NCI-H1092 (cell line): ENCODE measurements at places on chromosomes 5 and 9.

DNA sequence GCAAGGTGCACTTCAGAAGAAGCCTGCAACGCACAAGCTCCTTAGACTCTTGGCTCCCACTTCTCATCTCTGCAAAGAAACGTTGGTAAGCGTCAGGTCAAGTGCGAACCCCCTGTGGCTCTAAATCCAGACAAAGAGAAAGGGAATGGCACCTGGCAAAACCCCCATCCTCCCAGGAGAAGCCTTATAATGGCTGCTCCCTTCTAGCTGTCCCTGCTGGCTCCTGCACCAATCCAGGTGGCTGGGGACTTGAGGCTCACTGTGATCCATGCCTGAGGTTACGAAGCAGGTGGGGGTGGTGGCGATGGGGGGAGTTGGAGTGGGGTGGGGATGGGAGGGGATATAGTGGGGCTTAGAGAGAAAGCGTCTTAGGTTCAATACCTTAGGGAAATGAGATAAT is 272.8 kb downstream of the DENND1A start:
- no peak for DNase-seq

DNA sequence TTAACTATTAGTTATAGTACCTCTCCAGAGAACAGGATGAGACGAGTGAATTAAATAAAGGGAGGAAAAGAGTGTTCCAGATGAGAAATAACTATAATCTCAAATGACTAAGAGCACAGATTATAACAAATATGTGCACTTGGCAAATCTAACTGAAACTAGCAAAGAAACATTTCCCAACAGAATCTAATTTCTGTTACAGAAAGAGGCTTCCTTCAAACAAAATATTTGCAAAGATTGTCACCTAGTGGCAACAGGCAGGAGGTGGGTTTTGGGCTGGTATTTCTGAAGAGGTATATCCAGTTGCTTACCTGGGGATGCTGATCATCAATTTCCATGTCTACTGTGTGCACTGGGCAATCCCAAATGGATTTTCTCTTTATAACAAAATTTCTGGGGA is 5.6 kb upstream of the SPDL1 start:
- no peak for DNase-seq

GRCh38 chr5:81188962-81189361 is 44.2 kb upstream of the CKMT2 start:
- DNase-seq, result no peak

DNA sequence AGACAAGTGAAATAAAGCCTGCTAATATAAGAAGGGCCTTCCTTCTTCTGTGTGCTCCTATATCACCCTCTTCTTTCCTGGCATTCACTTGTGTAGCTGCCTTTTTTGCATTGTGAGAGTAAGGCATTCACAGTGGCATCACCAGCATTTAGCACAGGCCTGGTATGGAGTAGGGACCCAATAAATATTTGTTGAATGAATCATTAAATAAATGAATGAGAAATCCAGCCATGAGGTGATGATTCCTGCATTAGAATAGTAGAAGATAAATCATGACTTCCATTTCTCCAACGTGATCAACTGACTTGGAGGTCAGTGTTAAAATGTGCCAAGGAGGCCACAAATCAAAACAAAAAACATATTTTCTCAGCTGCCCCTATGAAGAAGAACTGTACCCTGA is 3.9 kb downstream of the PLPPR1 start:
- DNase-seq, result no peak

DNA sequence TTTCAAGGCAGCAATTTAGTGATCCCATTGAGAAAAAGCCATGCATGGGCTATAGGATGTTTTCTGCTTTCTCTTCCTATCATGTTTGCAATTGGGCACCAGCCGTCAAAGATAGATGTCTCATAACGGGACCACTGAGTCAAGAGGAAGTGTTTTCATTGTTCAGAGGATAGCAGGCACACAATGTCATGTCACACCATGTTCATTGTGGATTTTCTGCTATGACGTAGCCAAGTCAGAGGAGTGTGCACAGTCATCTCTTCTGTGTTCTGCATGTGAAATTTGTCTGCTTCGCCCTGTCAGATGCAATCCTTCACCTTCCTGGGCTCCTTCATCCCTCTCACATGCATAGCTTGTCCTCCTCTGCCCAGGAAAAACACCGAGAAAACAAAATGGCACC is 106.0 kb downstream of the CD180 start:
- DNase-seq, result no peak

DNA sequence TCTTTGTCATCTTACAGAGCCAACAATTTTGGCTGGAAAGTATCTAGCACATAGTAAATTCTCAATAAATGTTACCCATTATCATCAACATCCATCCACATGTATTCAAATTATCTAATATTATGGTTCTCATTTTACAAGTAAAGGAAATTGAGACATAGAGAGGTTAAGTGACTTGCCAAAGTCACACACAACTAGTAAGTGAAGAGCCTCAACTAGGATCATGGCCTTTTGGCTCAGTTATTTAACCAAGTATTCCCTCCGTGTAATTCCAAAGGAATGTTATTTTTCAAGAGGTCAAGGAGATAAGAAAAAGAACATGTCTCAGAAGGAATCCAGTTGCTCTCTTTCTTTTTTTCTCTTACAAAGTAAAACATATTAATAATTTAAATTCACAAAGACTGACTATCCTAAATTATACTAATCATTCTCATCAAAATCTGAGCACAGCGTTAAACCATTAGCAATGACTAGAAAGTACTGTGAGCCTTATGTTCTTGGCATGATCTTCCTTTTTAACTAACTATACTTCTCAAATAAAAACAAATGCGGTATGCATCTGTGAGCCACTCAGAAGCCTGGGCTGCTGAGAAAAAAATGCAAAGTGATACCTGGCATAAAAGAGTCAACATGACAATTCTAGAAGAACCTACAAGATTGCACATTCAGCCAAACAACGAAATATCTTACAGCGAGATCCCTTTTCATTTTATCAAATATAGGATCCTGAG is 350.9 kb downstream of the GLIS3 start:
- DNase-seq, result no peak

DNA sequence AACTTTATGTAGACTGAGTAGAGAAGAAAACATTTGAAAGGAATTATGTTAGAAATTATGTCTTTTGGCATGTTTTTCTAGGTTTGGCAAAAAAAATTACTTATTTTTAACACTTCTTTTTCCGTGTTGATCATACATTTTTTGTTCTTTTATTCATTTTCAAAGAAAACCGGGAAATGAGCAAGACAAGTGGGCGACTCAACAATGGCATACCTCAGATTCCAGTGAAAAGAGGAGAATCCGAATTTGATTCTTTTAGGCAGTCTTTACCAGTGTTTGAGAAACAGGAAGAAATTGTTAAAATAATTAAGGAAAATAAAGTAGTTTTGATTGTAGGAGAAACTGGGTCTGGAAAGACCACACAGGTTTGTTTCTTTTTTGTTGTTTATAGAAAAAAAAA is 12.9 kb downstream of the YTHDC2 start:
- DNase-seq, result no peak

- DNase-seq, result no peak
Measured at GRCh38 chr5:166428264-166428803, 1863.1 kb upstream of the WWC1 start.

DNA sequence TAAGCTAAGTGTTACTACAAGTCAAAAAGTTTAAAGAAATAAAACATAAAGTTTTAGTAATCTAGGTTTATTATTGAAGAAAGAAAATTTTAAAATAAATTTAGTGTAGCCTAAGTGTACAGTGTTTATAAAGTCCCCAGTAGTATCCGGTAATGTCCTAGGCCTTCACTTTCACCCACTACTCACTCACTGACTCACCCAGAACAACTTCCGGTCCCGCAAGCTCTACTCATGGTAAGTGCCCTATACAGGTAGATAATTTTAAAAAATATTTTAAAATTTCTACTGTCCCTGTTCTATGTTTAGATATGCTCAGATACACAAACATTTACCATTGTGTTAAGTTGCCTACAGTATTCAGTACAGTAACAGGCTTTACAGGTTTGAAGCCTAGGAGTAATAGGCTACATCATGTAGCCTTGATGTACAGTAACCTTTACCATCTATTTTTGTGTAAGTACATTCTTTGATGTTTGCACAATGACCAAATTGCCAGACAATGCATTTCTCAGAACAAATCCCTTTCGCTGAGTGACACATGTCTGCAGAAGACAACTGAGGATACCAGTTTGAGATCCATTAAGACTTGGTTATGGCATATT is 253.6 kb downstream of the TRIM32 start:
- DNase-seq, result no peak

- DNase-seq, result no peak
Measured at GRCh38 chr5:72245951-72246532, 74.0 kb downstream of the MRPS27 start.

GRCh38 chr5:147956064-147956841 is 49.9 kb upstream of the C5orf46 start:
- no peak for DNase-seq

DNA sequence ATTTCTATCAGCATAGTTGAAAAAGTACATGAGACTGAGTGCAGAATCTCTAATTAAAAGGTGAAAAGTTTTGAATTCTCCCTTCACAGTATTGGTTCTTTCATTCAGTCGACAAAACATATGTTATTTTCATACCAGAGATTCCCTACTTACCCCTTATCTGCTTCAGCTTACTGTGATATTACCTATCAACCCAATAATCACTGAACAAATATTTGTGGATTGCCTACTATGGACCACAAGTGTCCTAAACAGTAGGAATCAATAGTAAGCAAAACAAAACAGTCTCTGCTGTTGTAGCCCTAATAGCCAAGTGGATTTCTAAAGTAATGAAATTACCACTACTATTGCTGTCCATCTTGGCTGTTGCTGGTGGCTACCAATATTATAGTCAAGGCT is 11.5 kb downstream of the CCDC152 start:
- no peak for DNase-seq

DNA sequence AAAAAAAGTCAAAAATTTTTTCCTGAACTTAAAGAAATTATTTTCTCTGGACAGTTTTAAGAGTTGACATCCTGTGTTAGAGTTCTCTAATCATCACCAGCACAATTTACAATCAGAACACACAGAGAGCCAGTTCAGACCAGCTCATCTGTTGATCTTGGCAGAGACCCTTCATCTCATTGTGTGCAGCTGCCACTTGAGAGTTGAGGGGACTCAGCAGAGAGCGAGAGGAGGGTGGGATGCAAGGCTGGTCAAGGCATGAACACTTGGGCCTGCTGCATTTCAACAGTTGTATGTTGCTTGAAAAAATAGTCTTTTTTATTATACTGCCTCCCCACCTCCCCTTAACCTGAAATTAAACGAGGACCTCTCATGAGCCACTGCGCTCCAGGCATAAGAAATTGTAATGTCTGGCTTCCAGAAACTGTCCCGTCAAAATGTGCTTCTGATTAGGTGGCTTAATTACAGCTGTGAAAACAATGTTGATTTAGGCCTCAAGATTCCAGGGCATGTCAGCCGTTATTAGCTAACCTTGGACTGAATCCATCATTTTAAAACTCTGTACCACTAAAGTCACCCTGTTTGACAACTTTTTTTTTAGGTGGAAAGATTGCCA is 383.6 kb downstream of the CCDC171 start:
- DNase-seq, result peak; percentile 93

GRCh38 chr9:19988281-19988680 is 199.4 kb upstream of the SLC24A2 start:
- no peak for DNase-seq

- no peak for DNase-seq
Measured at GRCh38 chr9:129988607-129989361, 54.2 kb downstream of the FNBP1 start.

- DNase-seq, result no peak
Measured at GRCh38 chr5:172145870-172146747, 41.9 kb downstream of the STK10 start.

GRCh38 chr9:32989660-32990059 is 11.8 kb downstream of the APTX start:
- no peak for DNase-seq

DNA sequence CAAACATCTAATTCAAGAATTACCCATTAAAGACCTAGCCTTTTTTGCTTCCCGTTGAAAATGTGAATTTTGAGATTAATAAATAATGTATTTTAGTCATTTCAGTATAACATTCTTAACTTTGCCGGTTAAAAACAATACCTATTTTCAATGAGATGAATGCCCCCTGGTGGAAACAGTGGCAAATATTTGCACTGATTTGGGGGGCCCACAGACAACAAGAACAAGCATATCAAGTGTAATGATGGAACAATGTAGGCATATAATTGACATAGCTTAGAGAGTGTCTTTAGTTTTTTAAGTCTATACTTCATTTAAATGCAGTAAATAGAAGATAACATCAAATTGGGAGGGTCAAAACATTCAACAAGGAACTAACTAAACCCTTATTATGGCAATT is 111.9 kb downstream of the NTRK2 start:
- DNase-seq, result peak; percentile 5

GRCh38 chr5:61732369-61732768 is 400.3 kb downstream of the ZSWIM6 start:
- DNase-seq, result no peak

GRCh38 chr5:52948418-52949076 is 40.6 kb upstream of the ITGA2 start:
- DNase-seq, result peak; percentile 2

- no peak for DNase-seq
Measured at GRCh38 chr9:14219850-14220249, 94.1 kb downstream of the NFIB start.

- no peak for DNase-seq
Measured at GRCh38 chr9:79353856-79354520, 217.8 kb upstream of the TLE4 start.

GRCh38 chr9:122377241-122378164 is 6.7 kb downstream of the PTGS1 start:
- DNase-seq, result no peak

- DNase-seq, result no peak
Measured at GRCh38 chr9:121975801-121976277, 117.3 kb downstream of the TTLL11 start.

DNA sequence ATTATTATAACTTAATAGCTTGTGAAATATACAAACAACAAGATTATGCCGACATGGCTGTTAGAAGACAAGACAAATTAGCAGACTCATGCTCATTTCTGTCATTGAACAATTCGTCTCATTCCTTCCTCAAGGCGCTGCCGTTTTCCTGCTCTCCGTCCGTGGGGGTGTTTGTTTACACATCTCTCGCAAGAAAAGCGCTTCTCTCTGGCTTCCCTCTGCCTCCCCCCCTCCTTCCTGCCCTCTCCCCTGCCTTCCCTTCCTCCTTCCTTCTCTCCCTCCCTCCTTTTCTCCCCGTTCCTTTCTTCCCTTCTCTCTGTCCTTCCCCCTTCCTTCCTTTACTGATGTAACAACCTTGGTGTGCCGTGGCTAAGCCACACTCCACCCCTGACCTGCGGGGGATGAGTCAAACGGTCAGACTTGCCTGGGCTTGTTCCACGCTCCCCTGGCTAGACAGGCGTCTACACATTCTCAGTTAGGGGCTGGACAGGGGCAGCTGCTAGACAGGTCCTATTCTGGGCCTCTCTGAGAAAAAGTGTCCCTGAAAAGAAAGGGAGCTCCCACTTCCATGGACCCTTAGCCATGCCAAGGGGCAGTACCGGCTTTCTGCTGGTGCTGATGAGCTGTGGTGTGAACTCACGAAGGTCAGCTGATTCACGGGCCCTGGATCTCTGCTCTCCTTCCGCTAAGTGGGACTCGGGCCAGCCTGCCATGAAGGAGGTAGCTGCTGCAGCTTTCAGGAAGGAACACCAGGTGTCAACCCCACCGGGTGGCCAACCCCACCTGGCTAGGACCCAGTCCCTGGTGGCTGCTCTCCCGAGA is 32.0 kb upstream of the SPTLC1 start:
- DNase-seq, result no peak
